ENCODE measurements at places on chromosomes 5 and 9. TPM values are rescaled to one million over a fixed set of nuclear protein-coding genes. Genes with fewer than 3 reads are reported as not detected.

The LAMC3 gene
- polyA plus RNA-seq = 5.1 TPM

The SLC46A2 gene
- polyA plus RNA-seq = not detected

The C9orf153 gene
- polyA plus RNA-seq = not detected

The PCDHB2 gene
- 0.70 TPM for polyA plus RNA-seq

The RFK gene
- polyA plus RNA-seq = 5.8 TPM

The OSMR gene
- 5.5 TPM for polyA plus RNA-seq

The IFNA13 gene
- not detected for polyA plus RNA-seq

The SNCB gene
- 6.6 TPM for polyA plus RNA-seq

The NUTM2G gene
- not detected for polyA plus RNA-seq
